ENCODE measurements at places on chromosomes 3 and 15. TPM values are rescaled to one million over a fixed set of nuclear protein-coding genes. Genes with fewer than 3 reads are reported as not detected.

The SH2D7 gene
- total RNA-seq = not detected

The PRSS50 gene
- under 0.01 TPM for total RNA-seq

The BRK1 gene
- total RNA-seq = 130 TPM

The GRM2 gene
- under 0.01 TPM for total RNA-seq

The NUSAP1 gene
- 54.3 TPM for total RNA-seq

The PLIN1 gene
- total RNA-seq = 1.2 TPM

The XIRP1 gene
- total RNA-seq = not detected
